ENCODE measurements at places on chromosomes 1 and 21.
A peak's percentile ranks its signal among the peaks of the same experiment; 100 is the strongest.

- peak; percentile 11 for DNase-seq
Observed at GRCh38 chr1:180632326-180633056, 669 bp downstream of the XPR1 start.

DNA sequence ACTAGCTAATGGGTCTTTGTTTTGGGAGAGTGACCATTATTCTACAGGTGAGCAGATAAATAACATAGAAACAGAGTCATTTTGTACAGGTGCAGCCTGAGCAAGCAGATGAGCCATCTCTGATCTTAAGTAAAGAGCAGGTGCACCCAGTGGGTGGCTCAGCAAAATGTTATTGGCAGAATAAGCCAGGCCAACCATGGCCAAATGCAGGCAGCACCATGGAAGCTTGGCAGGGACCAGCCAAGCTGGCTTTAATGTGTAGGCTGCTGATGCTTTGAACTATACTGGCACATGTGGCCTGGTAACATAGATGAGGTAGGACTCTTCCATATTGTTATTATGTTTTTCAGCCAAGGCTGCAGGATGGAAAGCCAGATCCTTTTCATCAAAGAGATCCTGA lies 553.3 kb upstream of the ZRANB2 start:
- no peak for DNase-seq

GRCh38 chr1:168291222-168291837 lies 10.7 kb downstream of the TBX19 start:
- no peak for DNase-seq

DNA sequence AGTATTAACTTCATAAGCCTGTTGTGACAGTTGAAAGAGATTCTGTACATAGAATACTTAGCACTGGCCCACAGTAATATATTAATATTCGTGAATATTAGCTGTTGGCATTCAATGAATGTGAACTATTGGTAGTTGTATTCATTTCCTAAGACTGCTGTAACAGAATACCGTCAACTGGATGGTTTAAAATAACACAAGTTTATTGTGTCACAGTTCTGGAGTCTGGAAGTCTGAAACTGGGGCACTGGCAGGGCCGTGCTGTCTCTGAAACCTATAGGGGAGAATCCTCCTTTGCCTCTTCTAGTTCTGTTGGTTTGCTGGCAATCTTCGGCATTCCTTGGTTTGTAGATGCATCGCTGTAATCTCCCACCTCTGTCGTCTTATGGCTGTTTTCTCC lies 47.5 kb downstream of the OLFML3 start:
- no peak for DNase-seq

- DNase-seq, result no peak
Observed at GRCh38 chr1:204846546-204846945, 24.1 kb upstream of the NFASC start.

DNA sequence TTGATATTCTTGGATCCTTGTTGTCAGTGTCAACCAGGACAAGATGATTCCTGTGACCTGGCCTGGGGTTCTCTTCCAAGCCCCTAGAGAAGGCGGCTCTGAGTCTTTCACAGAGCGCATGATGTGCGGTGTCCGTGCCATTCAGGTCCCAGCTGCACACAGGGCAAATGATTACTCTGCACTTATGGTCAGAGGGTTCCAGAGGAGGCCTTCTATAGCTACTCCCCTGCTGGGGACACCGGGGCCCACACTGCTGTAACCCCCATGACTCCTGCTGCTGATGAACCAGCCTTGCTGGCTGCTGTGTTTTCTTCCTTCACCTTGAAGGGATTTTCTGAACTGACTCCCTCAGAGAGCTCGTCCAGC lies 1.5 kb downstream of the PTGFRN start:
- DNase-seq, result no peak
